ENCODE measurements at places on chromosomes 1 and 21. TPM values are rescaled to one million over a fixed set of nuclear protein-coding genes. Genes with fewer than 3 reads are reported as not detected.

ALX3 gene
- not detected for total RNA-seq

SELENBP1 gene
- not detected for total RNA-seq

C1orf87 gene
- total RNA-seq, result not detected

SPRR2A gene
- not detected for total RNA-seq

CYP4Z1 gene
- total RNA-seq, result not detected

PGLYRP4 gene
- total RNA-seq, result not detected

RAB7B gene
- 0.19 TPM for total RNA-seq

URB2 gene
- 9.8 TPM for total RNA-seq

SDE2 gene
- 53.6 TPM for total RNA-seq

STPG1 gene
- 0.87 TPM for total RNA-seq

LCE2B gene
- not detected for total RNA-seq

DNA sequence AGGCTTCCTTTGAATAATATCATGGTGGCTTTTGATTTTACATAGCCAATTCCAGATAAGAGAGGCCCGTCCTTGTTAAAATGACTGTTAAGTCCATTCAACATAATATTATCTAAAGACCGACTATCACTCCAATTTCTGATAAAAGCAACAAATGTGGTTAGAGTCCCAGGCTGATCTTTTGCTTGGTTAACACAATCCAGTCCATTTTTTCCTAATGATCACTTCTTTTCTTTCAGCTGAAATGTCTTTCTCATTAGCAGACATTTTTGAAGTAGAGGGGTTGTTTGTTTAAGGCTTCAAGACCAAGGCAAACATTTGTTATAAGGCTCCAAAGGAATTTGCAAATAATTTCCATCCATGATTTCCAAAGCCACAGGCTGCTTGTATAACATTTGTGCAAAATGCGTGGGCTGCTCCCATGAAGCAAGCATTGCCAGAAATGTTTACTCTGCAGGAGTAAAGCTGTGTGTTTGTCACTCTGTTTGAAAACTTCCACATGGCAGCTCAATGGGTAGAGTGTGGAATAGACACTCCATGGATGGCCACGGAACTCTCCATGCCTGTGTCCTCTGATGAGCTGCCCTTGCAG, 111.5 kb downstream of the PSMG1 start:
- no peak overlapping the region for H3K4me3 ChIP-seq
- no peaks in the 10 kb centered on the region for H3K27me3 ChIP-seq
- DNase-seq, result no peak
- H3K36me3 ChIP-seq, result no peaks in the 10 kb centered on the region
- no peaks in the 10 kb centered on the region for H3K4me1 ChIP-seq

- H3K4me3 ChIP-seq, result no peak overlapping the region
- H3K27me3 ChIP-seq, result no peaks in the 10 kb centered on the region
- no peak for DNase-seq
These were observed 30.8 kb upstream of the DMBX1 start for GRCh38 chr1:46458846-46459245.

- no peaks in the 10 kb centered on the region for H3K27me3 ChIP-seq
- no peak for DNase-seq
- peaks cover 2% of the 10 kb centered on the region for H3K36me3 ChIP-seq
- H3K4me1 ChIP-seq, result no peaks in the 10 kb centered on the region
- H3K27ac ChIP-seq, result no peak overlapping the region
These were observed 37.5 kb downstream of the ZNF281 start for GRCh38 chr1:200372095-200372884.

DNA sequence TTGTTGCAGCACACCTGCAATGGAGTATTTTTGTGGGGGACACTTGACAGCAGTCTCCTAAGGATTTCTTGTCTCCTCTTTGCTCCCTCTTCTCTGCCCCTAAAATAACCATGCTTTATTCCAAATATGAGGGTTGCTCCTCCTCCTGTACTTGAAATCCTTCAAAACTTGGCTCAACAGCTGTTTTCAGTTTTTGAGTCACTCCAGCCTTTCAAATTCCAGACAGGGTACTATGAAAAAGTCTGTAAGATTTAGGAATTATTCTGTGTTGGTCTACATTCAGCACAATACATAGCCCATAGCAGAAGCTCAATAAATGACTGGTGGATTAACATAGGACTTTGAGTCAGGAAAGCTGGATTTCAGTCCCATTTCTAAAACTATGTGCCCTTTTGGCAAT, 5.5 kb downstream of the AP4B1 start:
- peaks cover 18% of the 10 kb centered on the region for H3K4me1 ChIP-seq
- H3K27me3 ChIP-seq, result no peaks in the 10 kb centered on the region
- DNase-seq, result no peak
- H3K36me3 ChIP-seq, result peaks cover 70% of the 10 kb centered on the region
- no peak overlapping the region for H3K4me3 ChIP-seq

DNA sequence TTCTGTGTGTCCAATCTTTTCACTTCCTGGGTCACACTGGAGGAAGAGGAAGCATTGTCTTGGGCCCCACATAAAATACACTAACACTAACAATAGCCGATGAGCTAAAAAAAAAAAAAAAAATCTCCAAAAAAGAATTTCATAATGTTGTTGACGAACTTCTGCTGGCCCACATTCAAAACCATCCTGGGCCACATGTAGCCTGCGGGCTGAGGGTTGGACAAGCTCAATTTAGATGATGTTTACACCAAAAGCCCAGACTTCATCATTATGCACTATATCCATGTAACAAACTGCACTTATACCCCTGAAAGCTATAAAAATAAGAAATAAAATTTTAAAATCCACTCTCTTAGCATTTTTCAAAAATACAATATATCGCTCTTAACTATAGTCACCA, 187.8 kb upstream of the PTBP2 start:
- H3K4me3 ChIP-seq, result no peak overlapping the region
- DNase-seq, result no peak
- H3K4me1 ChIP-seq, result no peaks in the 10 kb centered on the region
- no peak overlapping the region for H3K27ac ChIP-seq

DNA sequence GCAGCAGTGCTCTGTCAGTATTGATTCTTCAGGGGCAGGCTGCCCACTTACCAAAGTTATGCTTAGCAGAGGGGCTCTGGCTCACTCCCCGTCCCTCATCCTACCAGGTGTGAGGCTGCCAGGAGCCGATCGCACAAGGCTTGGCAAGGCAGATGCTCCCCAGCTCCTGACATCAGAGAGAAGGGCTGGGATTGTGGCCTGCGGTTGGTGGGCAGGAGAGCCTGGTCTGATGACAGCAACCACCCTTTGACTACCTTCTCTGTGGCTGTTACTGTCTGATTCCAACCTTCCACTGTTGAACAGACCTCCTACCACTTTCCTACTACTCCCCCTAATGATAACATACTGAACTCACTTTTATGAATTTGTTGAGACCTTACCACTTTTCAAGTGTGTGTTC, 23.7 kb upstream of the WDR26 start:
- no peaks in the 10 kb centered on the region for H3K36me3 ChIP-seq
- DNase-seq, result no peak
- H3K27me3 ChIP-seq, result no peaks in the 10 kb centered on the region
- peaks cover 4% of the 10 kb centered on the region for H3K4me1 ChIP-seq
- no peak overlapping the region for H3K4me3 ChIP-seq
- H3K27ac ChIP-seq, result no peak overlapping the region

DNA sequence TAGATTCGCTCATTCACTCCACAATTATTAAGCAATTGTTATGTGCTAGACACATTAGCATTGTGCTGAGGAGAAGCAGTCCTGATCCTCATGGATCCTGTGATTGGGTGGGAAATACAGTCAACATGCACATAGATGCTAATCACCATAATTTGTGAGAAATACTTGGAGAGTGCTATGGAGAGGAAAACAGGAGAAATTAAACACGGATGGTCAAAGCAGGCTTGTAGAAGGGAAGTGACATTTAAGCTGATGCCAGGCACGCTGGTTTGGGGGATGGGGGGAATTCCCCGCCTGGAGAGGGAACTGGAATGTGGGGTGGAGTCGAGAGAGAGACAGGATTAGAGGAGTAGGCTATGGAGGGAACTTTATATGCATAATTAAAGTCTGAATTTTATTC, 52.2 kb upstream of the L1TD1 start:
- no peaks in the 10 kb centered on the region for H3K4me1 ChIP-seq
- no peak for DNase-seq
- no peaks in the 10 kb centered on the region for H3K27me3 ChIP-seq
- H3K36me3 ChIP-seq, result no peaks in the 10 kb centered on the region
- no peak overlapping the region for H3K27ac ChIP-seq
- H3K4me3 ChIP-seq, result no peak overlapping the region

DNA sequence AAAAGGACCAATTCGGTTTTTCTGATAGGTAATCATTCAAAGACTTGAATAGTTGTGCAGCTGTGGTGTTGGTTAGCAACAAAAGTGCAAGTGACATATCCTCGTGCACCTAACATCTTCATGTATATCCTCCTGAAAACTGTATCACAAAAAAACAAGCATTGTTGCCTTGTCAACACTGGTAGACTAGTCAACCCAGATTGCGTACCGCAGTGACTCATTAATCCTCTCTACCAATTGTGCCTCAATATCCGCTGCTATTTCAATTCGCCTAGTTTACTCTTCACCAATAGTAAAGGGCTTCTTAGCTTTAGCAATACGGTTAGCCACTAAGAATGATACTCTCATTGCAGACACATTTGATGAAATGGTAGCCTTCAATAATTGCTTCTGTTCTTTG, 3.5 kb downstream of the HHAT start:
- H3K4me1 ChIP-seq, result peaks cover 11% of the 10 kb centered on the region
- no peaks in the 10 kb centered on the region for H3K27me3 ChIP-seq
- H3K27ac ChIP-seq, result peak overlapping the region; percentile 31
- no peak overlapping the region for H3K4me3 ChIP-seq
- no peak for DNase-seq

GRCh38 chr21:45204395-45204794, 83.3 kb downstream of the POFUT2 start:
- H3K36me3 ChIP-seq, result peaks cover 14% of the 10 kb centered on the region
- H3K27me3 ChIP-seq, result no peaks in the 10 kb centered on the region
- no peak for DNase-seq
- peaks cover 25% of the 10 kb centered on the region for H3K4me1 ChIP-seq

- H3K4me1 ChIP-seq, result no peaks in the 10 kb centered on the region
- no peak for DNase-seq
- no peaks in the 10 kb centered on the region for H3K36me3 ChIP-seq
- no peak overlapping the region for H3K27ac ChIP-seq
- H3K4me3 ChIP-seq, result no peak overlapping the region
These were observed 90.4 kb downstream of the RGS21 start for GRCh38 chr1:192407206-192407605.

- no peaks in the 10 kb centered on the region for H3K27me3 ChIP-seq
- DNase-seq, result no peak
- H3K27ac ChIP-seq, result no peak overlapping the region
- H3K4me1 ChIP-seq, result no peaks in the 10 kb centered on the region
- no peak overlapping the region for H3K4me3 ChIP-seq
These were observed 120.8 kb upstream of the BMP8A start for GRCh38 chr1:39370602-39371001.

GRCh38 chr1:180234369-180235076, 4.5 kb downstream of the LHX4 start:
- peaks cover 44% of the 10 kb centered on the region for H3K4me1 ChIP-seq
- H3K27ac ChIP-seq, result no peak overlapping the region
- no peaks in the 10 kb centered on the region for H3K36me3 ChIP-seq
- H3K27me3 ChIP-seq, result peaks cover 74% of the 10 kb centered on the region
- no peak for DNase-seq

GRCh38 chr1:31799196-31799894, 16.5 kb downstream of the SPOCD1 start:
- peak; percentile 7 for DNase-seq
- no peaks in the 10 kb centered on the region for H3K4me1 ChIP-seq
- no peaks in the 10 kb centered on the region for H3K36me3 ChIP-seq
- no peak overlapping the region for H3K4me3 ChIP-seq
- no peak overlapping the region for H3K27ac ChIP-seq

DNA sequence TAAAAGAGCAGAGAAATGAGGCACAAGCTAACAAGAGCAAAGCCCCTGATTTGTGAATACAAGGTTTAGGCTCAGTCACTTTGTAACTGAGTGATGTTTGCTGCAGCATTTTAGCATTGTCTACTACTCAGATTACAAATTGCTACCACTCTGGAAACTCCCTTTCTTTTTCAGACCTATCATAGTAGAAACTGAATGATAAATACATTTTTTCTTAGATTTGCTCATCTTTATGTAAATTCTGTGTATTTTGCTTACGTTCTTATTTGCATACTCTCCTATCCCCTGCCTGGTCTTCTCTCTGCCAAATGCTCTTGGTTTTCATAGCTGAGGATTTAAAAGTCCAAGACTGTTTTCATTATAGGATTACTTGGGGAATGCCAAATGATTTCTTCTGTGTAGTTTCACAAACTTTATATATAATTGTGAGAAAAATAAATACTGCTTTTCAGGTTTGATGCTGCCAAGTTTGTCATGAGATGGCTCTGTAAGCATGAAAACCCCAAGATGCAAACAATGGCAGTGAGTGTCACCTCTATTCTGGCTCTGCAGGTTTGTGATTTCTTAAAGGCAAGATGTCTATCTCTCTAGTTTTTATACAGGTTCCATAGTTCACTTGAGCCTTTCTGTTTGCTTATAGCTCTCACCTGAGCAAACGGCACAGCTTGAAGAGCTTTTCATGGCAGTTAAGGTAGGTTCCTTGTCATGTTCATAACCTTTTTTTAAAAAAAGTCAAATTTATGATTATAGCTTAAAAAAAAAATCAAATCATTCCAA, 24.7 kb downstream of the ZYG11A start:
- H3K27me3 ChIP-seq, result no peaks in the 10 kb centered on the region
- no peak overlapping the region for H3K27ac ChIP-seq
- H3K36me3 ChIP-seq, result no peaks in the 10 kb centered on the region
- no peak overlapping the region for H3K4me3 ChIP-seq
- no peak for DNase-seq

DNA sequence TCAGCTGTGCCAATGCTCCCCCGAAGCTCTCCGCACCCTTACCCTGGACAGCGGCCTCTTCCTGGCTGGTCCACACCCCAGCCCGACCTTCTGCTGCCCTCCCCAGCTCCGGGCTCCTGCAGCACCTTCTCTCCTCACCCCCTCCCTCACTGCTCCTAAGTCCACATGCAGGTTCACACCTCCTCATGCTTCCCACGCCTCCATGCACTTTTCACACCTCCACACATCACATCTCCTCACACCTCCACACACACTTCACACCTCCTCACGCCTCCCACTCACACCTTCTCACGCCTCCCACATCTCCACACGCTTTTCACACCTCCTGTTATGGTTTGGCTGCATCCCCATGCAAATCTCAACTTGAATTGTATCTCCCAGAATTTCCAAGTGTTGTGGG, 18.9 kb downstream of the GPR137B start:
- no peak overlapping the region for H3K4me3 ChIP-seq
- no peak overlapping the region for H3K27ac ChIP-seq
- H3K36me3 ChIP-seq, result no peaks in the 10 kb centered on the region
- H3K27me3 ChIP-seq, result no peaks in the 10 kb centered on the region
- DNase-seq, result no peak
- peaks cover 34% of the 10 kb centered on the region for H3K4me1 ChIP-seq

DNA sequence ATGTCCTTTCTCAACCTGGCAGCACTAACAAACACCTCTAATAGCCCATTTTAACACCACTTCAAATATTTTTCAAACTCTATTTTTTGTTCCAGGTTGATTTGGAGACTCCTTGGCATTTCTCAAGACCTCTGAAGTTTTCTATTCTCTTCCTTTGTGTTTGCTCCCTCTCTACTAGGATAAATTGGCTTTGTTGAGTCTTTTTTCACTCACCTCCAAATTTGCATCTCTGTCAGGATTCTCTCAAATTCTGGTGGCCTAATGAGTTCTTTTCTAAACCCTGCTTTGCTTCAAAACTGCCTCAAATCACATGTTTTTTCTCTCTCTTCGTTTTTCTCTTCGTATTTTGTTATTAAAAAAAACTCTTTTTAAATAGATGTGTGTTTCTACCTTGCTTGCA, 582.2 kb upstream of the ADGRL4 start:
- H3K27me3 ChIP-seq, result no peaks in the 10 kb centered on the region
- no peak overlapping the region for H3K4me3 ChIP-seq
- H3K4me1 ChIP-seq, result no peaks in the 10 kb centered on the region
- DNase-seq, result no peak

Data from natural killer cell (primary cell).